ENCODE measurements at places on chromosomes 11 and 22.

DNA sequence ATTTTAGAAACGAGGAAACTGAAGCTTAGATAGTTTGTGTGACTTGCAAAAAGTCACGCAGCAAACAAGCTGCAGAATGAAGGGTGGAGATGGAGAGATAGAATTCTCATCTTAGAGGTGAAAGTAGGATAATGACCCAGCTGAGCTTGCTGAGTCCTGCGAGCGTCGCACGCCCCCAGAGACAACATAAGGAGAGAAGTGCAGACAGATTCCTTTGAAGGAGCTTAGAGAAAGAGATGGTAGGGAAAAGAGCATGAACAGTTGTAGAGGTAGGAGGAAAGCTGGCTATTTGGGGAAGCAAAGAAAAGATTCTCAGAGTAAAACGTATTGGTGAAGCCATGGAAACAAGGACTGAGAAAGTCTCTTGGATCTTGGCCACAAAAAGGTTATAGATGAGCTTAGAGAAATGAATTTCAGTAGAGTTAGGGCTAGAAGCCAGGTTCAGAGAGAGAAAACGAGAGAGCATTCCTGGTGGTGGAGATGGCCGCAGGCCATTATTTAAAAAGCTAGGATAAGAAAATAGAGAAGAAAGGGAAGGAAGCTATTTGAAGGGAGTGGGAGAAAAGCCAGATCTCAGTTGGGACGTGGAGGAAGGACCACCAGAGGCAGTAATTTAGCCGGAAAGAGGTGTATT lies 44.8 kb downstream of the FAM83F start:
- DNase-seq = no peak

DNA sequence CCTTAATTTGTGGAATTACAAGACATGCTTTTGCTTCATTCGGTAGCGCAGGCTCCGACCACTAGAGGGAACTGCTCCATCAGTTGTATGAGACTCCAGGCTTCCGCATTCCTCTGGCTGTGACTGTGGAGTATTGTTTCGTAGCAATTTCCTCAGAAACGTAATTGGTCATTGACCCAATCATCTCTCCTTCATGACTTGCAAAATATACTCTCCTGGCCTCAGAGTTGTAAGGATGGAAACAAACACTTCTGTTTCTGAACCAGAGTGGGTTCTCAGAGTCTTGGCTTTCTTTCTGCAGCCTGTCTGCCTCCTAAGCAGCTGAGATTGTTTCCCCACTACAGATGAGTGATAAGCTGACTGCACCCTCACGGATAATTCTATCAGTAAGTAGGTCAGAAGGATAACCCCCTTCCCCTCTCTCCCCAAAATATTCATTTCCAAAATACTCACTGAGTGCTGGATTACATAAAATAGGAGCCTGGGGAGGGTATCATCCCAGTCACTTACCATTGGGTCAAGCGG lies 146.8 kb upstream of the ZC3H12C start:
- peak; percentile 95 for DNase-seq

GRCh38 chr11:9947231-9947864 lies 283.5 kb downstream of the SWAP70 start:
- DNase-seq = no peak

- no peak for DNase-seq
Measured at GRCh38 chr11:24944891-24945290, 448.0 kb downstream of the LUZP2 start.

- no peak for DNase-seq
Measured at GRCh38 chr11:1968454-1969002, 21.4 kb downstream of the MRPL23 start.

DNA sequence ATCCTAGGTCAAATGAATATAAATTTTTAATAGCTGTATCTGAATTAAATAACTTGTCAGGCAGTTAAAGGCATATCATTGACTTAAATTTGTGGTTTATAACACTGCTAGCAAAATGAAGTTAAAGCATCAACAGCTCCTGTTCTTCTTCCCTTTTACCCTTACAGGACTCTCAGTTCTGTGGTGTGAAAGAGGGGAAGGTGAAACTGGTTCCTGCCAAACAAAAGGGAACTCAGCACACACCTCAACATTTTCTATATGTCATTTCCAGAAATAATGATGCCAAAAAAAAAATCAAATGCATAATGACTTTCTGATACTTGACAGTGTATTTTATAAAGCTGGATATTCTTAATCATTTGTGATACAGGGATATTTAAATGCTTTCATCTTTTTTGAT lies 21.2 kb downstream of the ARL14EP start:
- DNase-seq = no peak

DNA sequence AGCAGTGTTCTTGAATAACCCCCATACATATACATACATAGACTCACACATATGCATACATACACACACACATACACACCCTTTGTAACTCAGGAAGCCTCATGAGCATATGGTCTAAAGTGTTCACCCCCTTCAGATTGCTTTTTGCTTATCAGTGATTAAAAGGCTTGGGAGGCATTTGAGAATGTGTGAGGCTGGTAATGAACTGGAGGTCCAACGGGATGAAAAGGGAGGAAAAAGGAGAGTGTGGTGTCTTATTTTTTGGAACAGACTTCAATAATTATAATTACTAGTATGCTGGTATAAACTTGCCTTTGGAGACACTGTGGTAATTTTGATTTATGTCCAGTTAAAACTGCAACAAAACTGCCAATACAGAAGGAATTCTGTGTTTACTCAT lies 124.5 kb downstream of the UVRAG start:
- DNase-seq = no peak

DNA sequence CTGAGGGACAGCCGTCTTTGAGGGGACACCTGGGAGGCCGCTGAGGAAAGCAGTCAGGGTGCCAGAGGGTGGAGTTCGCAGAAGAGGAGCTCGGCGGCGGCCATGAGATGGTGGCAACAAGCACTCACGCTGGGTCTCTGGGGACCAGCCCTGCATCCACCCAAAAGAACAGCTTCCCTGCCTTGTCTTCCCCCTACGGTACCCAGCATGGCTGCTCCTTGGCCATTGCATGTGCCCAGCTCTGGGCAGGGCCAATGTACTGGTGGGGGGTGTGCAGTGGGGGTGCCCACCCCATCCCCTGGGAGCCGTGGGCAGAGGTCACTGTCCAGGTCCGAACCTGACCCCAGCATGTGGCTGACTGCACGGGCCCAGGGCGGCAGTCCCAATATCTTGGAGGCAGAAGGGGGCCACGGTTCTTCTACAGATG lies 42.3 kb downstream of the OSBPL5 start:
- no peak for DNase-seq

DNA sequence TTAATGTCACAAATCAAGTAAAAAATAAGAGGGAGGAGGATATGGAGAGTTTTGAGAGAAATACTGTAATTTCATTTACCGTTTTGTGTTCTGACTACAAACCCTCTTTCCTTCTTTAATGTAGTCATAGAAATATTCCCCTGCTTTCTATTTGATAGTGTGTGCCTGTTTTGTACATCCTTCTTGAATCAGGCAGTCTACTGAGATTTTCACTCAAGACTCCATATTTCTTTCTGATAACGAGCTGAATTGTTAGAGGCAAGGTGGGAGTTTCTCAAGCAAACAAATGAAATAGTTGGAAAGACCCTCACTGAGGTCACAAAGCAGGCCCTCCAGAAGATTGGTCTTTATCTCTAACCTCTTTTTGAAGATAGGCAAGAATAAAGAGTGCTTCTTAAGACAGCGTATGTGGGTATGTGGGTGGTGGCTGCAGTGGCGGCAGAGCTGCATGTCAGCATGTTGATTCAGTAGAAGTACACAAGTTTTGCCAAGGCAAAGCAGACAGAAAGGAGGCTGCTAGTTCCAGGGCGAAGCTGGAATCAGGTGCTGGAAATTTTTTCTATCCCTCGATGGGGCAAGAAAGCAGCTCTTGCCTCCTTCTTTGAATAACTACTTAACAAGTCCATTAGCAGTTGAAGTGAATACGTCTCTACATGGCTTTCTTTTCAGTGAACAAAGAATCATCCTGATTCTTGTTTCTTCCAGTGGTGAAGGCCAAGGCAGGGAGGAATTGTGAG lies 164.2 kb downstream of the FAM76B start:
- DNase-seq = no peak

DNA sequence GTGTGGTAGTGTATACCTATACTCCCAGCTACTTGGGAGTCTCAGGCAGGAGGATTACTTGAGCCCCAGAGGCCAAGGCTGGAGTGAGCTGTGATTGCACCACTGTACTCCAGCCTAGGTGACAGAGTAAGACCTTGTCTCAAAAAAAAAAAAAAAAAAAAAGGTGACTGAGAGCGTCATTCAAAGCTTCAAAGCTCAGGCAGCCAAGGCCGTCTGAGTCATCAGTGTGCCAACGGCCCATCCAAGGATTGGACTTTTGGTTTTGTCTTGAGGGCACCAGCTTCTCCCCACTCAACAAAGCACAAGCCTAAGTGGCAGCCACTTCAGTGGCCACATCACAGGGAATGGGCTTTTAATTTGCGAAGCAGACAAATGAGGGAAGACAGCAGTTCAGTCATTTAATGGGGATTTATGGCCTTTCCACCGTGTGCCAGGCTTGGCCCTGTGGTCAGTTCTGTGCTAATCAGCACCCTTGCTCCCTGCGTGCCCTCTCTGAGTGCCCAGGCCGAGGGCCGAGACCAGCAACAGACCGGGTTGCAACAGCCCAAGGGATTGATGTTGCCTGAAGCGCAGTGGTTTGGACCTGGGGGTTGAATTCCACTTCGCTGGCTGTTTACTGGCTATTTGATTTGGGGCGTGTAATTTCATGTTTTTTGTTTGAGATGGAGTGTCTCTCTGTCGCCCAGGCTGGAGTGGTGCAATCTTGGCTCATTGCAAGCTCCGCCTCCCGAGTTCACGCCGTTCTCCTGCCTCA lies 30.2 kb upstream of the CRYBB3 start:
- no peak for DNase-seq

DNA sequence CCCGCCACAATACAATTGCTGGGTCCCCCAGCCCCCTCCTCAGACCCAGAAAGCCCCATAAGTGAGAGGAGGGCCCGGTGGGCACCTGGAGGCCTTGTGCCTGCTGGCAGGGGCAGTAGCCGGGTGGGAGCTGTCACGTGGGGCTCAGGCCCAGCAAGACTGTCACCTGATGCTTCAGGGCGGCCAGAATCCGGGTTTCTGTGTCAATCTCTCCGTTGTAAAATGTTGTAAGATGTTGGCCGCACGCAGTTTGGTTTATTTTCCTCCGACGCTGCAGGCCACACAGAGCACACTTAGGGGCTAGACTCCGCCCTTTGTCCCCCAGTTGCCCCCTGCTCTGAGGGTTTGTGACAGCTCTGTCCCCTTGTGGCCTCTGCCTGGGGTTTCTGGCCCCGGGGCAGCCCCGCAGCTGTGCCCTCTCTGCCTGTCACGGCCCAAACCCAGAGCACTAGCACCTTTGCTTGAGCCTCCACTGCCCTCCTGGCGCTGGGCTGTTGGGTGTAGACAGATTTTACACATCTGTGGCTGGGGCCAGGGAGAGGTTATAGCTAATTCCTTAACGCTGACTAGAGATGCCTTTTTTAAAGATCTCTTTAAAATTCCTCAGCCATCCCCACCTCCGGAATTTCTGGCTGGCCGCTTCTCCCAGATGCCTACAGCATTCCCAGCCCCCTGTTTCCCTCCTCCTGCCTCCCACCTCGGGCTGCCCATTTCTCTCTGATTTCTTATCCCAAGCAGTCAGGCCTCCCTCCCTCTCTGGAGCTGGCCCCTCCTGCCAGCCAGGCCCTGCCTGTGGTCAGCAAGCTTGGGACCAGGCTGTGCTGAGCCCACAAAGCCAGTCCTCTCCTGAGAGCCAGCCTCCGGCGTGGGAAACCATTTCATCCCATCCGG lies 3.2 kb upstream of the PRR5 start:
- DNase-seq = peak; percentile 76

- no peak for DNase-seq
Measured at GRCh38 chr11:14748090-14748489, 104.5 kb downstream of the PDE3B start.

- no peak for DNase-seq
Measured at GRCh38 chr11:73029403-73029802, 112.7 kb downstream of the FCHSD2 start.

DNA sequence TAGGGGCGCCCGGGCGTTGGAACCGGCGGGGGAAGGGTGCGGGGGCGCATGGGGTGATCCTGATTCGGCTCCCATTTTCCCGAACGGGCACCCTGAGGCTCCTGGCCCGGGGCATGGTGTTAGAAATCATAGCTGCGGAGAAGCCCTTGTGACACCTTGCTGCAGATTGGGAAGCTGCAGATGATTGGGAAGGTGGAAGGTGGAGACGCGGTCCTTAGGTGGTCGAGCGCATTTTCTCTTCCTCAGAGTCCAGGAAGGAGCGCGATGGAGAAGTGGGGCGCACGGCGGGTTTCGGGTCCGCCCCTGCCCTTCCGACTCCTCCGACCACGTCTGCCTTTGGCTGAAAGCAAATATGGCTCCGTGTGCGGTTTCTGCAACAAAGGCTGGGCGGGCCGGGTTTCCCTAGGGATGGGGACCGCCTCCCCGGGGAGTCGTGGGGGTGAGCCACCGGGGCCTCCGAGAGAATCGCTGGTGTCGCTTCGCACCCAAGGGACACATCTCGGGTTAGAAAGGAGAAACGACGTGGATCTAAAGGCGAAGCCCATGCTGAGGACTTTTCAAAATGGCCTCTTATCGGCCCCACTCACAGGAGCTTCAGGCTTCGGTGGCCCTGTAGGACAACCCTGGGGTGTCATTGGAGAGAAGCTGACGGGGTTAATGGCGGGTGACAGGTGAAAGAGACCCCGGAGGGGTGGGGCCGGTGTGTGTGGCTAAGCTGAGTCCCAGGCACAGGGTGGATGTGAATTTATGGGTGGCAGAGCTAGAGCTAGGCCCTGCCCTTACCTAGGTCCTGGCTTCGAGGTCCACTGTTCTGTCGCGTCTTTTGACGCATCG lies 707 bp upstream of the FTH1 start:
- peak; percentile 20 for DNase-seq

DNA sequence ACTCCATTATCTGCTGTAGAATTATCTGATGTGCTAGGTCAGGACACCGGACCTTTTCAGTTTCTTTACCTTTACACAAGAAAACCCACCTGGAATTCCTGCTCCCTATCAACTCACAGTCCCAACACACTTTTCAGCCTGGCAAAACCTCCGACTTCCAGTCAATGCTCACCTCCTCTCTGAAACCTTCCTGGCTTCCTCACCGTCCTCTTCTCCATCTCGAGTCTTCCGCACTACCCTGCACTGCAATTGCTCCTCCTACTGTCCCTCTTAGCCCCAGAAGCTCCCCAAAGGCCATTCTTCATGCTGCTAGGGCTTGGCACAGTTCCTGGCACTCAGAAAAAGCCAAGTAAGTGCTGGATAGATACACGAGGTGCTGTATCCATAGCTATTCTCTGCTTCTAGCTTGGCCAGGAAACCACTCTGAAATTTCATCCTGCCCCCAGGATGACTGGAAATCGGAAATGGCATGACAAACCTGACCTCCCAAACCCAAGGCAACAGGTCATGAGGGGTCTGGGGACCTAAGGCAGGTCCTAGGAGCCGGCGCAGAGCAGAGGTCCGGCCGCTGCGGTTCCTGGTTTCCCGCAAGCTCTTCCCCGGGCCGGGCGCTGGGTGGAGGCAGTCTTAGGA lies 702 bp downstream of the SYN3 start:
- no peak for DNase-seq

- DNase-seq = no peak
Measured at GRCh38 chr11:17188675-17189074, 19.1 kb downstream of the PIK3C2A start.

All from astrocyte of the spinal cord (primary cell).